ENCODE measurements at places on chromosomes 3 and 15.

- no peak for DNase-seq
Observed at GRCh38 chr15:43702701-43703424, 9.2 kb downstream of the CKMT1A start.

DNA sequence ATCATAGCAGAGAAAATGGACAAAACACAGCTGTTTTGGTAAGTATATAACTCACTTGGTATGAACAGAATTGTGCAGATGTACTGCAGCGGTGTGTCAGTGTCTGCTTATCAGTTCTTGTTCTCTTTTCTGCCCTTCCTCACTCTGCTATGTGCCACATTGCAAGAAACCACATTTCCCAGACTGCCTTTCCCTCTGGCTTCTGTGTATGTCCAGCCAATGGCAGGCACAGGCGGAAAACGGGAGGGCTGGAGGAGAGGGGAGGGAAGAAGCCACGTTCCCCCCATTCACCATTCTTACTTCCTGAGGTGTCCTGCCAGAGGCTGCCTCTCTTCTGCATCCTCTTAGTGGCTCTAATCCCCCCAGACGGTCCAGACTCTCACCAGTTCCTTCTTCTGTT is 15.4 kb downstream of the HHLA2 start:
- no peak for DNase-seq

- no peak for DNase-seq
Observed at GRCh38 chr15:40097096-40097967, 11.3 kb downstream of the BMF start.

DNA sequence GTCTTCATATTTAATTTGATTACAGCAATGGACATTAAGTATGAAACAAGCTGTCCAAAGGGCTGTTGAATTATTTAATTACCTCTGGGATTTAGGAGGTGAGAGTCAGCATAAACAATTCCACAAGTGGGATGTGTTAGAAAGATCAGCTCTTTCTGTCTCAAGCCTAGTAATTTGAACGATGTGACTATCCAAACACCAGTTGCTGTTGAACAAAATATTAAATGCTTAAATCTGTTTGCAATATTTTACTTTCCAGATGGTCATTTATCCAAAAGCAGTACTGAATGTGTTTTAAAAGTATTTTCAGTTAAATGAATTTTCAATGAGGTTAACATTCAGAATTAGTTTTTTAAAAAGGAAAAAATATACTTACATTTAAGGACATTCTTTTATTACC is 12.7 kb downstream of the KCNAB1 start:
- no peak for DNase-seq

DNA sequence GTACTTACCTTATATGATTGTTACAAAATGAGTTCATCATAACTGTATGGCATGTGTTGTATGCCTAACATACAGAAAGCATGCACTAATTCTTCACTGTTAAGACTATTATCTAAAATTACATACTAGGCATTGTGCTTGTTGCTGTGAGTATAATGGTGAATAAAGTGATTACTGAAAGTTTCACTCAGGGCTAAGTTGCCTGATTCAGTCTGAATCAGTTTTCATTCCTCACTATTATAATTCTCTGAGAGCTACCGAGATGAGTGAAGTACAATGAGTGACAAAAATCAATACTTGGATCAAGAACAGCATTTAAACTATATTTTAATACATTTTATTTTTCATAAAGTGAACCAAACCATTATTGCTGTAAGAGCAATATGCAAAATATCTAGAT is 7.5 kb upstream of the GCSAM start:
- no peak for DNase-seq

GRCh38 chr3:34131091-34131490 is 332.7 kb downstream of the PDCD6IP start:
- DNase-seq = no peak

- DNase-seq = no peak
Observed at GRCh38 chr3:61669668-61670299, 108.4 kb downstream of the PTPRG start.

GRCh38 chr15:58386081-58386480 is 45.7 kb upstream of the LIPC start:
- no peak for DNase-seq

GRCh38 chr15:87817553-87817952 is 439.0 kb downstream of the NTRK3 start:
- DNase-seq = no peak

DNA sequence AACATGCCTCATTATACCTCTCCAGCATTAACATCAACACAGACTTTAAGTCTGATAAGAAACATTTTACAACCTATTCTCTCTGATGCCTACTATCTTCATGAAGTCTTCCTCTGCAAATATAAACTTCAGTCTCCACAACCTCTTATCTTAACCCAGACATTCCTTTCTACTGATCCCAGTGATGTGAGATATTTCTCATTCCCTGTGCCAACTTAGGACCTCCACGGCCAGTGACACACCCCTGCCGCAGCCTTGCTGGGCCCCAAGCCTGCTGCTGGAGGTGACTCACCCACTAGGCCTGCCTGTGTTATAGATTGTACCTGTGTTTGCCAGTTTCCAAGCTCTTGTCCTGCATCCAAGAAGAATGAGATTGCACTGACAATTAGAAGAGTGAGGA is 734.5 kb upstream of the CADM2 start:
- DNase-seq = no peak

- no peak for DNase-seq
Observed at GRCh38 chr3:101854608-101855304, 5.4 kb downstream of the NFKBIZ start.

GRCh38 chr3:137304313-137305056 is 346.7 kb downstream of the IL20RB start:
- no peak for DNase-seq

DNA sequence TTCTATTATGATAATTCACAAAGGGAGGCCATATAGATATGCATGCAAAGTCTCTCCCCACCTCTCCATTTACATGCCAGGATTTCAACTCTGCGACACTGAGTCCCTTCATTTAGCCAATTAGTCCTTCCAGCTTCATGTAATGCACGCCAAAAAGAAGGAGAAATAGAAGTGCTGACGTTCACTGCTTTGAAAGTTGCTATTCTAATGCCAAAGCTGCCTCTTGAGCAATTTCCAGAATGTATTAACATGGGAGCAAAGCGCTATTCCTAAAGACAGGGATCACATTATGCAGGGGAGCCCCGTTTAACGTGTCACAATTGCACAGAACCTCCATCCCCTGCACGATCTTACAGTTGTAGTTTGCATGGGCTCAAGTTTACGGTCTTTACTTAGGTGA is 130.5 kb downstream of the TIGIT start:
- no peak for DNase-seq

- DNase-seq = no peak
Observed at GRCh38 chr15:42314818-42315217, 41.6 kb upstream of the TMEM87A start.

DNA sequence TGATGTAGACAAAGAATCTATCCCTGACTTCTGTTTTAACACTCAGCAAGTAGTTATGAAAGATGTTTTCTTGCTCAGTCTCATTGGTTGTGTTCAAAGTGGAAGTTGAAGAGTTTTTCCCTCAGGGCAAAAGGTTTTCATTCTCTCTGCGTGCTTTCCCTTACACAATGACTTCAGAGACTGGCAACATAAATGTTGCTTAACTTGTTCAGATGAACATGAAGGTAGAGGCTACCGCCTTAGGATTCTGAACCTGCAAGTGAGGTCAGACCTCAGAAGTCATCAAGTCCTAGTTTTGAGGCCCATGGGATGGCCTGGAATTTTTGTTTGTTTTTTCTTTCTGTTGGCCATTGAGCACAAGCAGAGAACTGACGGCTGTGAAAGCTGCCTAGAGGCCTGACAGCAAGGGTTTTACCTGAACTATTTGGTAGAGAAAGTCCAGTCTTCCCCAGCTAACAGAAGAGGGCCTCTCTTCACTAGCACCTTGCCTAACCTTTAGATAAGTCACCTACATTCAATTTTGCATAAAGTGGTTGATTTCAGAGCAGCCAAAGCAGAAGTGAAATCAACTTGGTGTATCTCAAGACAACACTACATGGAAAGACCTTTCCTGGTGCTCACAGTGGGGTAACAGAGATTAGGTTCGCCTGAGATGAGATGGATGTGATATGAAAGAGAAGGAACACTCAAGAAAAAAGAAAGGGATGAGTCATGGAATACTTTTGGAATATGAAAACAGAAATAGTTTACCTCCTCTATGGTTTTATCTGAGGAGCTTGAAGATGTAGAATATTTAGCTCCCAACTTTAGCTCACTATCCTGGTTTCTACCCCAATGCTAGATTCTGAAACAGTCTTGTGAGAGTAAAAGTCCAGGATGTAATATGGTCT is 53.6 kb upstream of the AP4E1 start:
- DNase-seq = no peak

GRCh38 chr3:5190147-5190791 is 2.8 kb downstream of the EDEM1 start:
- DNase-seq = no peak

DNA sequence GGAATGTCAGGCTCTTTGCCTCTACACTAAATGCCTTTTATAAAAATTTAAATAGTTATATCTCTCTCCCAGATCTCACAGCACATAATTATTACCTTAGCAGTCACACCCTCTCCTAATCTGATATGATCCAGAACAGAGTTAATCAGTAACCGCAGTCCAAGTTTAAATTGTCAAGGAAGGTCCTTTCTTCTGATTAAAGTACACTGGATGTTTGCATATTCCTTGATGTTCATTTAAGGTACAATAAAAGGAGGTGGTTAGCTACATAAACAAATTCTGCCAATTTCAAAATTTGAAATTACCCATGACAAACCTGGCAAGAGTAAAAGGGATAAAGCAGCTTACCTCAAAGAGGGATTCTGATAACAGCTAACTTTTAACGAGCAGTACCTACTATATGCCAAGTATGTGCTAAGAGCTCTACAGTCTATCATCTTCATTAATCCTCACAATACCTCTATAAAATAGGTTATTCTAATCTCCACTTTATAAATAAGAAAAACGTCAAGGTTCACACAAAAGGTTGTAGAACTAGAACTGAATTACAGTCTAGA is 4.3 kb downstream of the GOLIM4 start:
- no peak for DNase-seq

- DNase-seq = no peak
Observed at GRCh38 chr3:161372321-161373260, 1.3 kb upstream of the SPTSSB start.

GRCh38 chr3:127791221-127791913 is 30.9 kb downstream of the MGLL start:
- DNase-seq = no peak

GRCh38 chr3:138594935-138595610 is 1.0 kb upstream of the CEP70 start:
- no peak for DNase-seq

DNA sequence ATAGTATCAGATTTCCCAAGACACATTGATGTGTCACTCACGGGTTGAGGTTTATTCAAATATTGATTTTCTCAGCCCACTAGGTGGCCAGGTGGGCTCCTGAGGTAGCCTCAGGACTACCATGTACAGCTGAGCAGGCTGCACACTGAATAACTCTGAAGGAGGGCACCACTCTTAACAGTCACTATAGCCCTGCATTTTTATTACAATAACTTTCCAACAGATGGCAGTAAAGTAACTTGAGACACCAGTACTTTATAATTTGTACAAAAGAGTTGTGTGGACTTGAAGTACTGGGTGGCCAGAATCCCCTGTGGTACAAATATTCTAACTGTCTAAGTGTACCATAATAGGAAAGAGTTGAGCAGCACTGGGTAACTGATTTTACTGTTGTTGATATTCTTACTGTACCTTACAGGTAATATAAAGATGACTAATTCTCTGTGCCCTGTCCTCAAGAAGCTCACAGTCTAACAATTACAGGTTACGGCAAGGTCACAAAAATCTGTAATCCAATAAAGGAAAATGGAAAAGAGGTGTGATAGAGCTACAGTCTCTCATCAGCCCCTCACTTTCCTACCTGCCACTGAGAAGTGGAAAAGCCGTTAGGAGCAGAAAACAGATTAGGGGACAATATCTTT is 76.0 kb downstream of the ETFA start:
- no peak for DNase-seq

- DNase-seq = no peak
Observed at GRCh38 chr15:70277556-70277955, 179.8 kb upstream of the TLE3 start.

- no peak for DNase-seq
Observed at GRCh38 chr3:60983906-60984305, 267.3 kb downstream of the FHIT start.

GRCh38 chr3:100325827-100326226 is 8.7 kb upstream of the NIT2 start:
- no peak for DNase-seq

GRCh38 chr15:70584441-70584837 is 178.9 kb downstream of the UACA start:
- no peak for DNase-seq

DNA sequence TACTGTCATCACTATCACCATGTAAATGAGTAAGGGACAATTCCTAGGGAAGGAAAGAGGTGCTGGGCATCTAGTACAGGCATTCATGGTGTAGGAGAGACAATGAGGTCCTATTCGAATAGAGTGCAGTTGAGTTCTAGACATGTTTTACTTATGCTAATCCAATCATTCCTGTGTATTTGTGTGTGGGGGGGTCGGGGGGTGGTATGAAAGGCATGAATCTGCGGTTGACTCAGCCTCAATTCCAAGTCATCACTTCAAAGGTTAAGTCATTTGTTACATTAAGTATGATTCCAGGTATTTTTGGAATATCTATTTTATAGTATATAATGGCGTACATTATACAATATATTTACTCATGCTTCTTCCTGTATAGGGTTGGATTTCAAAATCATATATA is 163.1 kb upstream of the GALNT15 start:
- no peak for DNase-seq

GRCh38 chr15:91985297-91985696 is 131.8 kb downstream of the SLCO3A1 start:
- DNase-seq = no peak

DNA sequence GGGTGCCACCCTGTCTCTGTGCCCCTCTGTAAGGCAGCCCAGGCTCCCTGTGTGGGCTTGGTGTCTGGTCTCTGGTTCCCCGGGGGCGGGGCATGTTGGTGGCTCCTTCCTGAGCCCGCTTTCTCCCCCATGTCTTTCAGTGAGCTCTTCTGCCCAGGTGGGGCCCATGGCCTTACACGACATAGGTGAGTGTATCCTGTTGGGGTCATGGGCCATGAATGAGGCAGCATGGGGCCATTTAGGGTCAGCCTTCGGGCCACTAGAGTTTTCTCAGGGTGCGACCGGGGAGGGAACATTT is 195.1 kb downstream of the UBE3A start:
- no peak for DNase-seq

GRCh38 chr3:88059380-88060170 is 520 bp downstream of the ZNF654 start:
- DNase-seq = no peak

- no peak for DNase-seq
Observed at GRCh38 chr3:197289726-197290125, 8.7 kb downstream of the DLG1 start.

GRCh38 chr3:115660646-115661337 is 37.5 kb downstream of the GAP43 start:
- DNase-seq = no peak

- no peak for DNase-seq
Observed at GRCh38 chr3:18743761-18744160, 318.6 kb upstream of the SATB1 start.

Measured in stimulated activated CD4-positive, alpha-beta T cell treated with anti-CD3 and anti-CD28 coated beads, Interleukin-12 subunit alpha, Interleukin-12 subunit beta, amount 100 ng/mL, for 24 hours (primary cell).